ENCODE measurements at places on chromosomes 6 and 20.

GRCh38 chr6:9521152-9521530, 893.7 kb downstream of the TFAP2A start:
- no peak for DNase-seq

DNA sequence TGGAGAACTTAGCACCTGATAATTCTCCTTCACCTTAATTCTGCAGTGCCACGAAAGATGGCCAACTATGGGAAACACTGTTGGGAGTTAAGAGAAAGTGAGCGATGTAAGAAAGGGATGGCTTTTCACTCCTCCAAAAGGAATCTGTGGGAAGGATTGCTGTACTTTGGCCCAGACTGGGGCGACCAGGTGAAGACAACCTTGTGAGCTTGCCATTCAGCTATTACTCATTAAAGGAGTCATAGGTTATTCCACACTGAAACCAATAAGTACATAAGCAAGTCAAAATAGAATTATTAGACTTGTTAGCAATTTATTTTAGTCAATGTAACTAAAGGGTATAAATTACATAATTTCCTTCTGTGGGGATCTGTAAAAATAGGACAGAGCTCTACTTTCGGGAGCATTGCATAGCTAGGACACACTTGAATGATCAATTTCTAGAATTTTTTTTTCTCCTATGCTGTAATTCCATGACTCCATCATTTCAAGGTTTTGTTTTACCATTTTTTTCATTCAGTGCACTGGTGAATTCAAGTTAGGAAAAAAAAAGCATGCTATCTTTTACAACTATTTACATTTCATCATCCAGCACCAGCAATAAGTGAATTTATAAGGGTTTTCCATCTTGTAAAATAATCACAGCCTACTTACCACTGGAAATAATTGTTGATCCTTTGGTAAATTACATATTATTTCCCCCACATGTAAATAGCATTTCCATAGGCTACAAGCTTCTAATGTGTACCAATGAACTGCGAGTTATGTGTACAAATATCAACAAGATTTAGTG, 231.7 kb downstream of the SIM1 start:
- no peak for DNase-seq

DNA sequence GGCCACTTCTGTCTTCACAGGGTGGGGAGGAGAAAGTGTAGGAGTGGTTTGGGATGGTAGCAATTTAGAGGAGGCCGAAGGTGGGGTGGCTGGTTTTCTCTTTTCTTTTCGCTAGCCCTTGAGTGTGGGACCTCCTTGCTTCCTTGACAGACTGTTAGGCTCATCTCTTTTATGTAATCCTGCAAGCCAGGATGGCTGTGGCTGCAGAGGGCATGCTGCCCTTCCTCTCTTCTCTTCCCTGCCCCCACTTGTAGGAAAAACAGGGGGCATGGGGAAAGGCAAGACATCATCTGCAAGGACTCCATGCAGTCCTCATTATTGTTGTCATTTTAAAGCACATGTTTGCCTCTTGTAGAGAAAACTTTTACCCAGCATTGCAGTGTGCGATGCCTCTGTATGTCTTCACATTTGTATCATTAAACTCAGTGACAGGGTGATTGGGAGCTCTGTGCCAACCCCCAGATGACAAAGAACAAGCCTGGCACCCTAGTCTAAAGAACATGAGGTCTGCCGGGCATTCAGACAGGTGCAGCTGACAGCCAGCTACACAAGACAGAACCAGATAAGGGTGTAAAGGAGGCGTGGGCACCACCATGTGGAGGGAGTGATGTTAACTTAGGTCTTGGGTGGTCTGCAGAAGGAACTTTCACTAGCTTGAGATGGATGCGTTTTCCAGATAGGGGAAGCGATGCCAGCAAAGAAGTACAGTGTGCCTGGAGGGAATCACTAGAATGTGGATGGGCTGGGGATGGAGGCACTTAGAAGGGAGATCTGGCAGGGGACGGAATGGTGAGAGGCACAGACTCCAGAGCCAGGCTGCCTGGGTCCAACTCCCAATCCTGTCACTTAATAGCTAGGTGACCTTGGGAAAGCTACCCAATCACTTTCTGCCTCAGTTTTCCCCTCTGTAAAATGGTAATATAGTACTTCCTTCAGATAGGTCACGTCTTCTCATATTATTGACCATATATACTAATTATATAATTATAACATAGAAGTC, 207.6 kb downstream of the TBC1D7 start:
- no peak for DNase-seq

GRCh38 chr6:141808662-141809061, 324.1 kb upstream of the GJE1 start:
- DNase-seq: no peak

DNA sequence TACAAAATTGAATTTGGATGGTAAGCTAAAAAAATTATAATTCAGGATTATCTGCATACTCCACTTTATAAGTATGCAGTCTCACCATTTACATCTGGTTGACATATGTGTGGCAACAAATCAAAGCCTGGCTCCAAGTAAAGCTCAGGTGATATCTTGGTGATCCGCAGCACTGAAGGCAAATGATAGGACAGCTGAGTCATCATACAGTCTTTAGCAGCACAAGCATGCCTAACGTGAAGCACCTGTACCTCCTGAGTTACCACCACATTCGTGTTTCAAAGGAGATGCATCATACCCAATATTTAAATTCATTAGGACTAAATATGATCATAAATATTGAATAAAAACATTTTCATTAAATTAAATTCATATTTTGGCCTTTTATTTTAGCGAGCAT, 11.8 kb upstream of the STX11 start:
- DNase-seq: no peak

DNA sequence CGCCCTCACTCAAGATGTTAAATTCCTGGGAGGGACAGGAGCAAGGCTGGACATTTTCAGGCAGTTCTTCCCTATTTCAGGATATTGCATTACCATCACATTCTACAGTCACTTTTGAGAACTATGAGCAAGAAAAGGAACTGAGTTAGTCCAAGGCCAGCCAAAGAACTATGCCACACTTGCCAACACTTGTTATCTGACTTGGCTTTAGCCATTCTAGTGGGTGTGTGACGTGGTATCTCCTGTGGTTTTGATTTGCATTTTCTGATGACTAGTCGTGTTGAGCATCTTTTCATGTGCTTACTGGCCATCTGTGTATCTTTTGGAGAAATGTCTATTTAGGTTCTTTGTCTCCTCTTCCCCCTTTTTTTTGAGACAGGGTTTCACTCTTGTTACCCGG, 12.0 kb downstream of the XRN2 start:
- no peak for DNase-seq

- DNase-seq: no peak
Measured at GRCh38 chr6:44131892-44132291, 4.5 kb downstream of the TMEM63B start.
